ENCODE measurements at places on chromosomes 4 and X. TPM values are rescaled to one million over a fixed set of nuclear protein-coding genes. Genes with fewer than 3 reads are reported as not detected.

FAM236B gene
- total RNA-seq: not detected

MAGEB17 gene
- not detected for total RNA-seq

MTNR1A gene
- 7.0 TPM for total RNA-seq

LRRC66 gene
- 9.2 TPM for total RNA-seq

ABLIM2 gene
- total RNA-seq: 3.2 TPM

AVPR2 gene
- 72.2 TPM for total RNA-seq

PDLIM3 gene
- 209 TPM for total RNA-seq

Measured in transverse colon (tissue), 4 donors.